ENCODE measurements at places on chromosomes 12 and 14.

DNA sequence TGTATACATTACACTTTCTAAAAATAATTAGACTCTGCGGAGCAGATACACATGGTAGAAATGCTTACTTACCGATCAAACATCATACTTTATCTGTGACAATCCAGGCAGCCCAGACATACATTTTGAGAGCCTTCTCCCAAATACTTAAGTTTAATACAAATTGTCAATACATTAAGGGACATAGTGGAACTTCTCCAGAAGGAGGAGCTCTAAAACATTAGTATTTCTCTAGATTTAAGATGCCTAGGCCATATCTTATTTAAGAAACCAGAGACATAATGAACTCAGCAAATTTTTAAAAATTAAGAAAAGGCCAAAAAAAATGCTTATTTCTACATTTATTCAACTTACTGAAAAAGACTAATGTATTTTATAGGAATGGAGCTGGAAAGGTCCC lies 16.1 kb downstream of the ACSM4 start:
- DNase-seq = no peak

GRCh38 chr12:99284161-99284560 lies 363.4 kb upstream of the GARIN6 start:
- DNase-seq = no peak

GRCh38 chr12:123085730-123086487 lies 65.0 kb downstream of the PITPNM2 start:
- DNase-seq = no peak

DNA sequence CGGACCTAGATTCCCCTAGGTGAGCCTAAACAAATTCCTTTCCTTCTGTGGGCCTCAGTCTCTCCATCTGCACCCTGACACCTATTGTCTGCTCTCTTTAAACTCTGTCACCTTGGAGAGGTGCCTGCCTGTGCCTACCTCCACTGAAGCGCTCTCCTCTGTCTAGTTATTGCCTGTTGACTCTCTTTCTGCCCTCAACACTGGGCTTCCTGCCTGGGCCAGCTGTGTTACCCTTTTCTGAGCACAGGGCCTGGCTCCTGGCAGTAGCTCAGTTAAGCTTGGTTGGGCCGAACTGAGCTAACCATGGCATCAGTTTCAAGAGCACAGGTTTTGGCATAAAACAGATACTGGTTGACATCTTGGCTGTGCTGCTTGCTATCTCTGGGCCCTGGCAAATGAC lies 43.5 kb downstream of the PRMT8 start:
- no peak for DNase-seq

- DNase-seq = no peak
Measured at GRCh38 chr14:69064596-69064995, 85.5 kb upstream of the ACTN1 start.

DNA sequence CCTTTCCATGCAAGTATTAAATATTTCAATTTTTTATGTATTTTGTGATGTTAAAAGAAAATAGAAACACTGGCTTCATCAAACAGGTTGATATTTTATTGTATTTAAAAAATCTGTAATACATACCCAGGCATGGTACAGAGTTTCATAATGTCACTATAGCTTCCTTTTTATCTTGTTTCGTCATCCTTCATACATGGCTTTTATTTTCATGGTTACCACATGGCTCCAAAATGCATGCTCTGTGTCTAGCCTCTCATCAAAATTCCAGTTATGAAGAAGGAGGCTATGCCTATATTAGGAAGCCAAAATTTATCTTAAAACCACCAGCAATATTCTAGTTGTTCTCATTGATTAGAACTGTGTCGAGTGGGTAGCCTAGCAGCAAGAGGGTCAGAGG lies 464.8 kb downstream of the BTG1 start:
- DNase-seq = no peak

- DNase-seq = no peak
Measured at GRCh38 chr14:85909581-85909980, 379.6 kb downstream of the FLRT2 start.

DNA sequence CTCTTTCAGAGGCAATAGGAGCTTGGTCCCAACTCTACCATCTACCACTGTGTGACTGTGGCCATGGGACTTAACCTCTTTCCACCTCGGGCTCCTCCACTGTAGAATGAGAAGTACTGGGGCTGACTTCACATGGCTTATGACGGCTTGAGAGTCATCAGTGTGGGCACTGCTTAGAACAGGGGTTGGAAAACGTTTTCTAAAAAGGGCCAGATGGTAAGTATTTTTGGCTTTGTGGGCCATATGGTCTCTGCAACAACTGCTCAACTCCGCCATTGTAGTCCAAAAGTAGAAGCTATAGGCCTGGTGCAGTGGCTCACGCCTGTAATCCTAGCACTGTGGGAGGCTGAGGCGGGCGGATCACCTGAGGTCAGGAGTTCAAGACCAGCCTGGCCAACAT lies 69.2 kb upstream of the LTA4H start:
- DNase-seq = no peak

- no peak for DNase-seq
Measured at GRCh38 chr12:108342985-108343384, 3.9 kb upstream of the CMKLR1 start.

DNA sequence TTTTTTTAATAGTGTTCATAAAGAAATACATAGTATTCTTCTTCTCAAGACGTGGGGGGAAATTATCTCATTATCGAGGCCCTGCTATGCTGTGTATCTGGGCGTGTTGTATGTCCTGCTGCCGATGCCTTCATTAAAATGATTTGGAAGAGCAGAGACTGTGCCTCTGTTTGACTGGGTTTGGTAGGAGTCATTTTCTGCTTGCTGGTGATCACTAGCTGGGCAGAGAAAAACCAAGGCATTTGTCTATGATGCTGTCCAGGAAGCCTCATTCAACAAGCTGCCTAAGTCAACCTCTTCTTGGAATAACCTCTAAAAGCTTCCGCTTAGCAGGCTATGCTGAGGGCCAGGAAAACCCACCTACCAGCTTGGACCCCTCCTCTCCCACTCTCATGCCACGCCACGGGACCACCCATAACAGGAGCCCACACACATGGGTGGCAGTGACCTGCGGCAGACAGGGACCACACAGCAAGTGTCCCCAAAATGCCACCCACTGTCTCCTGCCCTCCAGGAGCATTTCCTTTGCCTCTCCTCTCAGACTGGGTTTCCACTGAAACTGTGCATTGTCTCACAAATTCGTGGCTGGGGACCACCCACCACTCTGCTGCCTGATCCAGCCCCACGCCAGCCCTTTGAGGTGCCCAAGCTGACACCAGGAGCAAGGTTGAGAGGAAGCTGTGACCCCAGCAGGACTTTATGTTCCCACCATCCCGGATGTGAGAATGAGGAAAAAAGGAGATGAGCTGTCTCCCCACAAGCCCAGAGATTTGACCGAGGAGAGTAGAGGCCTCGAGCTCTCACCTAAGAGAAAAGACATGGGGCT lies 36.8 kb downstream of the DAD1 start:
- DNase-seq = no peak

GRCh38 chr12:131831635-131832041 lies 3.4 kb downstream of the MMP17 start:
- DNase-seq = no peak

- no peak for DNase-seq
Measured at GRCh38 chr14:104685216-104685997, 4.0 kb upstream of the INF2 start.

- DNase-seq = no peak
Measured at GRCh38 chr12:6996040-6996441, 22.2 kb downstream of the LPCAT3 start.

GRCh38 chr12:102950950-102951619 lies 6.4 kb upstream of the ASCL1 start:
- DNase-seq = no peak

DNA sequence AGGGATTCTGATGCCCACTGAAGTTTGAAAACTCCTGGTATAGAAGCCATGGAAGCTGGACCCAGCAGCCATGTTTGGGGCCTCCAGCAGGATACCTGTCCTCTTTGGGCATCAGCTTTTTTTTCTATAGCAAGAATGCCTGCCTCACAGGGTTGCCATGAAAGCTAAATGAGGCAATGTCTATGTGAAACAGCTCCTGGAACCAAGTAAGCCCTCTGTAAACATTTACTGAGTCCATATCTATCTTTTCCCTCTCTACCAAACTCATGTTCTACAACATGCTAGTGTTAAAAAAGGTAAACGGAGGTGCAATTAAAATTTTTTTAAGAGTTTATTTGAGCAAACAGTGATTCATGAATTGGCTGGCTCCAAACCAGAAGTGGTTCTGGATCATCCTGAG lies 28.6 kb downstream of the FLVCR2 start:
- no peak for DNase-seq

- DNase-seq = no peak
Measured at GRCh38 chr12:115926037-115926670, 351.3 kb downstream of the MED13L start.

- no peak for DNase-seq
Measured at GRCh38 chr12:54608769-54609168, 20.3 kb upstream of the PPP1R1A start.

GRCh38 chr12:94297096-94297699 lies 148.8 kb downstream of the PLXNC1 start:
- DNase-seq = no peak

- no peak for DNase-seq
Measured at GRCh38 chr12:104250366-104251125, 35.0 kb downstream of the TXNRD1 start.

DNA sequence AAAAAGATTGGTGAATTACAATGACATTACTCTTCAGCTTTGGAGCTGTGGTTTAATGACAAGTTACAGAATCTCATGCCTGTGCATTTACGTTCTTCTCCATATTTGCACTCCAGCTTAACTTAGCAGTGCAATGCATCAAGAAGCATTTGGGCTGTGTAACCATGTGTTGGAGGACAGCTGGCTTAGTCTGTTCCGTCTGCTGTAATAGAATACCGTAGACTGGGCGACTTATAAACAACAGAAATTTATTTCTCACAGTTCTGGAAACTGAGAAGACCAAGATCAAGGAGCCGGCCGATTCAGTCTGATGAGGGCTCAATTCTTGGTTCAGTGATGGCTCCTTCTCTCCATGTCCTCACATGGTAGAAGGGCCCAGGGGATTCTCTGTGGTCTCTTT lies 943.5 kb downstream of the BCL11B start:
- DNase-seq = no peak

GRCh38 chr12:51829011-51829481 lies 19.5 kb downstream of the FIGNL2 start:
- DNase-seq = no peak

GRCh38 chr12:124742111-124742510 lies 121.6 kb downstream of the SCARB1 start:
- no peak for DNase-seq

Measured in tibial nerve (tissue), 4 donors.